ENCODE measurements at places on chromosomes 12 and 14.

- peak; percentile 4 for DNase-seq
Measured at GRCh38 chr12:100987552-100988521, 193.3 kb downstream of the ANO4 start.

DNA sequence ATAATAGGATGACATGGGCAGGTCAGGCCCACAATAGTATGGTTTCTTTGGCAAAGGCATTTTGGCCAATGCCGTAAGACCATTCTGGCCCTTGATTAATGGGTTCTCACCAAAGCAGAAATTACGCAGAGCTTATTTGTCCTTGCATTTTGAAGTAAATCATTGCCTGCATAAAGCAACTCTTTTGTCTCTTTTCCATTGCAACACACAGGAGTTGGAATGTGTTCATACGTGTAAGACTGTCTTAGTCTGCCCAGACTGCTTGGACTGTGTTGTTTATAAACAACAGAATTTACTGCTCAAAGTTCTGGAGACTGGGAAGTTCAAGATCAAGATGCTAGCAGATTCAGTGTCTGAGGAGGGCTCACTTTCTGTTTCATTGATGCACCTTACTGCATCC is 102.8 kb upstream of the NPAS3 start:
- DNase-seq, result no peak

DNA sequence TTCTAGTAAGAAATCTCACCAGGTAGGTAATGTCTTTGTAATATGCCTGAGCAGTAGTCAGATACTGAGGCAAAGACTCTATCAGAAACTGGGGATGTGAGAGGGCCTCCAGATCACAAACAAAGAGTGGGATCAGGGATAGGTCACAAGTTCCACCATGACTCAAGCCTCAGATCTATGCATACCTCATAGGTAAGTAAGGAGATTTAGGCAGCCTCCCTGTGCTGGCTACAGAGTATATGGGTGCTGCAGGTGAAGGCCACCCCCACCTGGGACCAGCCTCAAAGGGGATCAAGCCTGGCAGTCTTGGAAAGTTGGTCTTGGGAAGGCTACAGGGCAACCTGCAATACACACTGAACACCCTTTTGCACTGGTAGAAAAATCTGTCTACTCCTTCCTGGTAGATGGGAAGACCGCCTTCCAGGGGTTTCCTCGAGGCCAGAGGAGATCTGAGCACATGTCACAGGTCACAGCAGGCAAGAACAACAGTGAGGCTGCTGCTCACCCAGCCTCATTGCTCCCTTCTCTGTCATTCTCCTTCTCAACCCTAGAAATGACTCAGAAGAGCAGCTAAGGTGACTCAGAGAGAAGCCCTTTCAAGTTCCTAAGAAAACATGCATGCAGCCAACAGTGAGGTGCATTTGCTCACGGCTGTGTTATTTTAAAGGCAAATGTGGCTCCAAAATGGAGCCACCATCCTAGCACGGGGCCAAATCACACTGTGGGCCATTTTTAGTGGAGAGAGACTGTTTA is 143.4 kb upstream of the CDKN3 start:
- DNase-seq, result peak; percentile 79

DNA sequence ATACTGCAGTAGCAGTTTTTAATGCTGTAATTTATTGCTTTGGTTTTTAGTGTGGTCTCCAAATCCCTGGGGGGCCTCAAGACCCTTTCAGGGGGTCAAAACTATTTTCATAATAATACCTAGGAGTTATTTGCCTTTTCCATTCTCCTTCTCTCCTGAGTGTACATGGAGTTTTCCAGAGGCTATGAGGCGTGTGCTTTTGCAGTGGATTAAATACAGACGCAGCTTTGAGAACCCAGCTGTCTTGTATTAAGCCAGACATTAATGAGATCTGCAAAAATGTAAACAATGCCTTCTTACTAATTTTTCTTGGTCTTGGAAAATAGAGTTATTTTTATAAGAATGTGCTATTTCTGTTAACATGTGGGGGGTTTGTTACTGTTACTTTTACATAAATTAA is 68.6 kb downstream of the SLC25A47 start:
- no peak for DNase-seq

Measured in brain microvascular endothelial cell (primary cell).